AML-193 (cell line): ENCODE measurements at places on chromosomes 3 and 15.

DNA sequence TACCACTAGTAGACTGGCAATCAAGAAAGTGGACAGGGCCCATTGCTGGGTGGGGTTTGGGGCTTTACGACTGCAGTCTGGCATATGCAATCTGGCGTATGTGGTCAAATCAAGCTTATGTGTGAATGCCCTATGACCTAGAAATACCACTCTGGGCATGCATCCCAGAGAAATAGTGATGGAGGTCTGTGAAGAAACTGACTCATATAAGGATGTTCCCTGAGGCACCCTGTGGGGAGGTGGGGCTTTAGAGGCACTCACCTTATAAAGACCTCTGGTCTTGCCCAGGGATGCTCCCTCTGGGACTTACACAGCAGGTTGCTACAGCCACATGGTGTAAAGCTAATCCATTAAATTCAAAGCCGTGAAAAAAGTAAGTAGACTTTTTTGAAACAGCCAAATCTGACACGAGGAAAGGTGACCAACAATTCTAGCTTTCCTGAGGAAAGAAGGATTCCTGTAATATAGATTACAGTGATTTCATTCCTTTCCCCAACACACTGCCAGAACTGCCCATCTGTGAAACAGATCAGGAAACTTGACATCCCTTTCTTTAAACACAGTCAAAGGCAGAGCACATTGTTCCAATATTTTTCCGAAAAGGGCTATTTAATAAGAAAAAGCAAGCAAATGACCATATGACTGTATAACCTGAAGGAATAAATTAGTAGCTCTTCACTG, 13.6 kb downstream of the RARRES1 start:
- no peak for DNase-seq

DNA sequence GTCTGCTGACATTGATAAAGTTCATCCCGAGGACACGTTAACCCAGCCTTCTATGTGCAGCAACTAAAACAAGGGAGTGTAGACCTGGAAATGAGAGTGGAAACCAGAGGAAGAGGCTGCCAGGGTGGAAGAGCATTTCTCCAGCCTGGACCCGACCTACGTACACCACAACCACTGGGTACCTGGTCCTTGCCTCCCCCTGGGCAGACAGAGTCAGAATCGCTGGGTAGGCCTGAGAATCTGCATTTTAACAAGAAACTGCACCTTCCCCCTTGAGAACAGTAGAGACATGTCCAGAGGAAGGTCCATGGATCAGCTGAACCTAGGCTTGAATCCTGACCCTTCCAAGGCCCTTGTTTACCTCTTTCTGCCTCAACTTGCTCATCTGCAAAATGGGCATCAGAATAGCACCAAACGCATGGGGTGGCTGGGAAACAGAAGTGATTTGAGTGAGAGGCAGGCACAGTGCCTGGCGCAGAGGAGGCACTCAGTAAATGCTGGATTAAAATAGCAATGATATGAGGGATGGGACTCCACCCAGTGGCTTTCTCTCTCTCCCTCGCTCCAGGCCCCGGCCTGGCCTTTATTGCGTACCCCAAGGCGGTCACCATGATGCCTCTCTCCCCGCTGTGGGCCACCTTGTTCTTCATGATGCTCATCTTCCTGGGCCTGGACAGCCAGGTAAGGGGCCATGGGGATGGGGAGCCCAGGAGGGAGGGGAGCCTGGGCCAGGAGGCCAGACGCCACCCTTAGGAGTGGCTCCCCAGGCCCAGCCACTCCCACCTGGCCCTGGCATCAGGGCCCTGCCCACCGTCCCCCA, 66.9 kb upstream of the SLC6A1 start:
- no peak for DNase-seq

- no peak for DNase-seq
These were observed 1.4 kb upstream of the AQP9 start for GRCh38 chr15:58136731-58137130.

DNA sequence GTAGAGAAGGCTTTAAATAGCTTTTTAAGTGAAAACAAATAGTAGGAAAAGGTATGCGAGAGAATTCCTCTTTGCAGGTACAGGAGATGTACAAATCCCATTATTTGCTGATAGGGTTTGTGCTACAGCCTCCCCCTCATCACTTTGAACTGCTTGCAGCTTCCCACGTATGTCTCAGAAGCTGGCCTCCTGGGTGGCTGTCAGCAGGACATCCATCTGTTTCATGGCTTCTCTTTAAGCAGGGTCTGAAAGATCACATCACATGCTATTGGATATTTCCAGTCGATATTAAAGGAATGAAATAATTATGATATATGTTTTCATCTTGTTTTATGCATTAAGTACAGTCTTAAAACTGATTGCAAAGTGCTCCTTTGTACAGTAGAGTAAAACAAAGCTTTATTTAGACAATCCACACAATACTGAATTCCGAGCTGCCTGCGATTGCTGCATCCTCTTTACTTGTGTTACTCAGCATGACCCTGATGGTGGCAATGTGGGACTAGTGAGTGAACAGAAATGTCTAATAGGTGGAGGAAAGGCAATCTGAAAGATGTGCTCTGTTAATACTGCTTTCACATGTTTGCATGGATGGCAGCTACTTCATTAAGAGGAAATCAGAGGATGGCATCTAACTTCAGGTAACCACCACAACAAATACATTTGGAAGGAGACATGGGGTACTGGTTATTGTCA, 930.6 kb upstream of the SEMA6D start:
- no peak for DNase-seq

DNA sequence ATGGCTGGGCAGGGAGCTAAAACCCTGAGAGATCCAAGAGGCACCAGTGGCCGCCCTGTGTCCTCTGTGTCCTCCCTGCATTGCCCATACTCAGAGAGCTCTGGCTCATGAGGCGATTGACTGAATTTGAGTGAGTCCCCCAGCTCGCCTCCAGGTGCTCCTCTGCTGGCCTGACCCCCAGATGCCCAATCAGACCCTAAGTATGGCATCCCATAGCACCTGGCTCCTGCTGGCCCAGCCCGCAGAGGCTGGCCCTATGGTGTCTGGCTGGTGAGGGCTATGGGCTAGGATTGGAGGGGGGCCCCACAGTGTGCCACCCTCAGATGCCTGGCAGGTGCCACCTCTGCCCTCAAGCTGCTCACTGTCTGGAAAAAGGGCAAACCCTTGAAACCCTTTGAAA, 1.6 kb upstream of the TKT start:
- no peak for DNase-seq

DNA sequence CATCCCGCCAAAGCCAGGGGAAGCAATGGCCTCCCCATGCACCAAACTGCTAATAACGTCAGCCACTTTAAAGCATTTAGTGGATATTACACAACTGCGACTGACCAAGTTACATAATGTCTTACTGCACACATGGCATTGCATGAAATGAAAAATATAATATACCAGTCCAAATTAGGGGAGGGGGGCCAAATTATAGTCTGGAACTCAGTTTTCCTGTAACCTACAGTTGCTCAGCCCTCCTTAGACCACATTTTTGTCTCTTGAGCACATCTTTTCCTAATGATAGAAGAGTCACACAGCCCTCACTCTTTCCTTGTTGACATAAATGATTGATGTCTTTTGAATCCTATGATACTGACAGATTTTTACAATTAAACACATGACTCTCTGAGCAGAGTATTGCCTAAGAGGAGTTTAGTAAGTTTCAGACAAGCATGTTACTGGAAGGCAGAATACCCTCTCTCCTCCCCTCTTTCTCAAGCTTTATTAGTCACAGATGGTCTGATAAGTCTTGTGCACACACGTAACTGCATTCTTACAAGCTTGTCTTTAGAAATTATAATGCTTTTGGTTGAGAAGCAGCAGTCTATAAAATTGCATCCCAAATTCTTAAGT, 1.1 kb upstream of the PLD1 start:
- peak; percentile 89 for DNase-seq

- DNase-seq, result no peak
These were observed 871.8 kb upstream of the NR2F2 start for GRCh38 chr15:95458721-95459120.

GRCh38 chr3:94071713-94072284, 8.9 kb downstream of the NSUN3 start:
- no peak for DNase-seq

- no peak for DNase-seq
These were observed 93.7 kb downstream of the RAD18 start for GRCh38 chr3:8869613-8870012.

GRCh38 chr15:88539441-88539840, 7.0 kb downstream of the DET1 start:
- DNase-seq, result no peak

DNA sequence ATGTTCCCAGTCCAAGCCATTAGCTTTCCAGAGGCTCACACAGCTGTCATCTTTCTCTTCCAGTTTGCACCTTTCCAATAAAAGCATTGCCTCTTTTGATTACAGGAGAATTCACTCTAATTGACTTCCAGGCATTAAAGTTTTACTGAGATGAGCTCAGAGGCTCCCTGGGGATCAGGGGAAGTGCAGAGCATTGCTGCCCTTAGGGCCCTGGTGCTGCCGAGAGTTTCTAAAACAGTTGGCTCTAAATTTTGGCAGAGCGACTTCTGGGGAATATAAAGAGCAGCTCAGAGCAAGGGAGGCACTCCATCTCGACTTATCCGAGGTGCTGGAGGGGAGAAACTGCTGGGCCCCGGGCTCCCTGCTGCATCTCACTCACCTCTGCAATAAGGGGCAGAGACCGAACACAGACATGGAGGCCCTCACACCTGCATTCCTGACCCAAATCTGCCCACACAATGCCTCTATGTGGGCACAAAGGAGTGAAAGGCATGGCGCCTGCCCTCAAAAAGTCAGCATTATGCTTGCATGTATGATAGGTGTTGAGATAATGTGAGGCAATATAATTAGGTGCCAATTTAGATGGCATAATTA, 61.7 kb downstream of the SCN11A start:
- no peak for DNase-seq

DNA sequence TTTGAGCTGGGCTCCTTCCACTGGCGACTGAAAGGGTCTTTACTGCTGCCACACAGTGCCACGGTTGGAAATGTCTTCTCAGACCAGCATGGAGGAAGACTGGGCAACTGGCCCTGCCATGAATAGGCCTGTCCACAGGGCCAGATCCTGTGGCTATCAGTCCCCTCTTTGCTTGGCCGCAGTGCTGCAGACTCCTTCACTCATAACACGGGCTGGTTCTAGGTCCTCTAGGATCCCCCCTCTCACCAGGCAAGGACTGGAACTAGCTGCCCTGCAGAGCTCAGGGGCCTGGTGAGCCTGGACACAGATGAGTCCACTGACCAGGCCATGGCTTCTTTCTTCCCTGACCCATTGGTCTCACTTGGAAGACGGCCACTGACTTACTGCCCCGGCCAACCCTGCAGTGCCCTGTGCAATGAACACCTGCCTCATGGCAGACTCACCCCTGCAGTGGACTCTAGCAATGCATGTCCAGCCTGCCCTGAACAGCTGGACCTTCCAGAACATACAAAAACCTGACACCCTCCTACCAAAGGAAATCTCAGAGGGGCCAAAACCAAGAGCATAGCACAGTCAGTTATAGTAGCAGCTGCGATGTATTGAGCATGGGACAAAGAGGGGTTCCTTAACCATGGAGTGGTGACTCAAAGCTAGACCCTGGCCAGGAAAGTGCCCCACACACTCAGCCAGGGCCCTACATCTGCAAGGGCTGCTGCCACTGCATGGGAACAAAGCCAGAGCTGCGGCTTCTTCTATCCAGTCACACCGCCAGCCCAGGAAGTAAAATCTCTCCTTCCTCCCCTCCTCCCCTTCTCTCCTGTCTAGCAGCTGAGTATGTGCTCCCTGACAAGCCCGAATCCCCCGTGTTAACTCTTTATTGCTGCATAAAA, 72.1 kb upstream of the ITGA11 start:
- no peak for DNase-seq

GRCh38 chr3:153619268-153619667, 457.2 kb downstream of the RAP2B start:
- no peak for DNase-seq

DNA sequence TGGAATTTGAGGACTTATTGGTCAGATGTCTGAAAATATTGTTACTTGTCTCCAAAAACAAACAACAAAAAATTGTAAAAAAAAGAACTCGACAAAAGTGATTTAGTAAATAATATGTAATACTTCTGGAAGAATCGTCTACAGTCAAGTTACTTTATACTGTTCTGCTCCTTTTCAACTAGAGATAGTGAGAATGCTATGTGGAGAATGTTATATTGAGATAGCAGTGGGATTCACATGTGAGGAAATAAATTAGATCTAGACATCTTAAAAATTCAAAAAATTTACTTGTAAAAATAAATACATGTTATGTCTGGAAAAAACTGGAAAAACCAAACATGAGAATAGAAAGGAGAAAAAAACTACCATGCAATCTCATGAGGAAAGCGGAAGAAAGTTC, 64.9 kb downstream of the SGO1 start:
- DNase-seq, result no peak

DNA sequence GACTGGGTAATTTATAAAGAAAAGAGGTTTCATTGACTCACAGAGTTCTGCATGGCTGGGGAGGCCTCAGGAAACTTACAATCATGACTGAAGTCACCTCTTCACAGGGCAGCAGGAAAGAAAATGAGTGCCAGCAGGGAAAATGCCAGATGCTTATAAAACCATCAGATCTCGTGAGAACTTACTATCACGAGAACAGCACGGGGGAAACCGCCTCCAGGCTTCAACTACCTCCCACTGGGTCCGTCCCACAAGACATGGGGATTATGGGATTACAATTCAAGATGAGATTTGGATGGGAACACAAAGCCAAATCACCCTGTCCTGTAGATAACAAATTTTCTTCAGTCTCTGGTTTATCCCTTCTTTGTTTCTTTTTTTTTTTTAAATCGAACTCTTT, 31.0 kb upstream of the AVEN start:
- no peak for DNase-seq

DNA sequence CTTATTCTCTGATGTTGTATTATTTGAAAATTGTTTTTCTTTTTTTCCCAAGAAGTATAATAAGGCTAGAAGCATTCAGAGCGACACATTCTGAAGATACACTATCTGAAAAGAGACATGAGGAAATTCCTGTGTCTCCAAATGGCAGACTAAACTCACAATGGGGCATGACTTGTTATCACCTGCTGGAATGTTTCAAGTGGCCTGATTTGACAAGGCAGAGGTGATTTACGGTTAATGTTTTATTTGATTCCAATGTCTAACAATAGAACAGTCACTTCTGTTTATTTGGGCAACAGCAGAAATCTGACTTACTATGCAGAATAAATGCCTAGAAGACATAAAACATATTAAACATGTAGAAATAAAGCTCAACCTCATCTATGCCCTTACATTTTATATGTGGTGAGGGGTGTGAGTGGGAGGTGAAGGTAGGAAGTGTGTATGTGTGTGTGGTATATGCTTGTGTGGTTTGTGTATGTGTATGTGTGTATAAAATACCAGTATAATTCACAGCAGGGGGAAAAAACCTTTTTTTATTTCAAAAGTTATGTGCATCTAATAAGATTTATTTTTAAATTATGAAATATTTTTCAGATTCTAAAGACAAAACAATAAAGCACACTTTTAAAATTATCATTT, 1051.7 kb downstream of the ROBO2 start:
- DNase-seq, result no peak

- no peak for DNase-seq
These were observed 38.5 kb downstream of the DNAJB8 start for GRCh38 chr3:128427872-128428822.

- no peak for DNase-seq
These were observed 35.8 kb downstream of the ARNT2 start for GRCh38 chr15:80440024-80440423.
